Left forelimb (tissue), 1 donor: ENCODE measurements at places on chromosomes 4 and X.

DNA sequence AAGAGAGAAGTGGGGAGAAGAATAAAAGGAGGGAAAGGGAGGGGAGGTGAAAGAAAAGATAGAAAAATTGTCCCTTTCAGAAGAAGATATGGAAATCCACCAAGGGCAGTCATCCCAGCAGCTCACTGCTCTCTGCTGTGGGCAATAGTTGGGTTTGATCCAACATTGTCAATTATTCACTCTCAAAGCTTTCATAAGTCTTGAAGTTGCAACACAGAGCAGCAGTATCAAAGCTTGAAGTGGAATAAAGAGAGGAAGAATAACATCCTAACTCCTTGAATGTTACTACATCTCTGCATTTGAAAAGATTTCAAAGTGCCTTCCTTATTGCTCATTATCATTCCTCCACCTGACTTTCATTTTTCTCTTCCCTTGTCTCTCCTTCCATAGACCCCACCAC lies 62.3 kb upstream of the HHIP start:
- DNase-seq, result no peak

DNA sequence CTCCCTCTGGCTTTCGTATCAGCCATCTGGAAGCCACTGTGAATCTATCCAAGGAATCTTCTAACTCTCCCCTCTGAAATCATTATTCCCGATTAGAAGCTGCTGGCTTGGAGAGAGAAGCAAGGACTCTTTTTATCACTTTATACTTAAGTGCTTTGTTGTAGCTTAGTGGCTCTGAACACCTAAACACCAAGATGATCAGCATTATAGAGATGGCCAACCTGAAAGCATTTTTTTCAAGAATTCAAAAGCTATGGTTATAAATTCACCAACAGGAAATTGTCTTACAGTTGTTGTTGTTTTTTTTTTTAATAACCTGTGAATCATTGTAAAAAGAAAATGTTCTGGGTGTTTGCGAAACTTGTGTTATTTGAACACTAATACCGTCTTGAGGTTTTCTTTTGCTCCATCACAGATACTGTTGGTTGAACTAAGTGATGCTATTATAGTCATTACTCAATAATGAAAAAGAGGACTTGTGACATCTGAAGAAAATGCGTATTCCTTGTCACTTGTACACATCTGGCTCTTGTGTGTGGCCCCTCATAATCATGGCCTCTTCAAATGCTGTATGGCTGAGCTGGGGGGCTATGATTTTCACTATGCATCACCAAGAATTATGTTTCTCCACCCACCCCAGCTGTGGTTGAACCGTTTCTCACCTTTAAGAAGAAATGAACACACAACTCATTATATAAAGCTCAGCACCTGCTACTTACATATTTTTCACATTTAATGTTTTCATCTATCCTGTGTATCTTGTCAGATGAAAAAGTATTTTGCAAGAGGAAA lies 11.8 kb upstream of the SMIM43 start:
- no peak for DNase-seq

DNA sequence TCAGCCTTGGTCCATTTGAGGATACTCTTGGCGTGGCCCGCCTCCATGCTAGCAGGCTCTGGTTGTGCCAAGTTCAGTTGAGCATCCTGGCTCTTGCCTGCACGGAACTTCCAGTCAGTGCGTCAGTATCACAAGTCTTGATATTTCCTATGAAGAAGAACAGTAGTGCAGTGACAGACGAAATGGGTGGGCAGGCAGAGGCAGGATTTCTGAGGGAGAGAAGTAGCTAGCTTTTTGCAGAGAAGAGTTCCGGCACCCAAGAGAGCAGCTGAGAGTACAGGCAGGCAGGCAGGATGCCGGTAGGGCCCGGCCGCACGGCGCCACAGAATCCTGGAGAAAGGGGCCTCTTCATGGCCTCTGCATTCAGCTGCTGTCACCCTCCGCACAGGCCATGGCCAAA lies 56.1 kb upstream of the MSANTD1 start:
- DNase-seq, result no peak

GRCh38 chr4:165628572-165628971 lies 244.5 kb upstream of the TLL1 start:
- no peak for DNase-seq

DNA sequence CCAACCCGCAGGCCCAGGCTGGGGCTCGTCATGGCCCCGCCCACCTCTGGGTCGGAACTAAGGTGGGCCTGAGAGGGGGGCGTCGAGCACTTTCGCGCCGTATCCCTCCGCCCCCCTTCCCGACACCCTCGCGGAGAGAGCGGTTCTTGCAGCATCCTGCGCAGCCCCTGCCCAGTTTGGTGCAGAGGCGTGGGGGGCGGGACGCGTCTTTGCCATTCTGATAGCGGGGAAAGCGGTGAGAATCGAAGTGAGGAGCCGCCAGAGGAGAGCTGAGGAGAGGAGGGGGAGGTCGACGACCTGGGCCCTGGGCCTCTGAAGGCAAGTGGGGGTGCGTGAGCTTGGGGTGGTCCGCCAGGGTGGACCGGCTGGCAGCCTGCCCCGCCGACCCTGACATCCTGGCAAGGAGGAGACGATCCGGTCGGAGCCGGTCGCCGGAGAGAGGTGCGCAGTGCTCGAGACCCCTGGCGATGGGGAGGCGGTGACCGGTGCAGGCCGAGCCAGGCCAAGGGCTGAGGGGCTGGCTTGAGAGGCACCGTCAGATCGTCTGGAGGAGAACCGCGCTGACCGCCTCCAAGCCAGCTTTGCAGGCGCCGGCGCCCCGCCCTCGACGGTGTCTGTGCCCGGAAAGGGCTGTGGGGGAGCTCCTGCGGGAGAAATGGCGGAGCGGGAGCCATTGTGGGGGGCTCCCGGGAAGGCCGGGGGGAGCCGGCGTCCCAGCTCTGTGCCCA lies 25.5 kb downstream of the GPRASP3 start:
- DNase-seq, result peak; percentile 73

GRCh38 chr4:22869235-22869634 lies 176.5 kb downstream of the GBA3 start:
- no peak for DNase-seq

GRCh38 chrX:155755706-155756337 lies 125.3 kb upstream of the VAMP7 start:
- no peak for DNase-seq

DNA sequence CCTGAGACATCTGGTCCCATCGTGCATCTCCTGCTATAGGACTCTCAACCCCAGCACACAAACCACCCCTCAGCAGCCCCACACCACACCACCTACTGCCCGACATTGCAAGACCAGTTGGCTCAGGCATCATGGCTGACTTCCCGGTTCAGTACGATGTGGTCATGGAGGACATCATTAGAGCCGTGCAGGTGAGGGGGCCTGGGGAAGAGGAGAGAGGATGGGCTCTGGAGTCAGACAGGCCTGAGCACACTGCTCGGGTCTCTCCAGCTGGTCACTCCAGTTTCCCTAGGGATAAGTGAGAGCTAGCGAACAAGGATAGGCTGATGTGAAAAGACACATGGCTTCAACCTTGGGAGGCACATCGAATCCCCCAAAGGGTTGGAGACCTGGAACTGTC lies 17.2 kb downstream of the MAGED2 start:
- DNase-seq, result no peak

DNA sequence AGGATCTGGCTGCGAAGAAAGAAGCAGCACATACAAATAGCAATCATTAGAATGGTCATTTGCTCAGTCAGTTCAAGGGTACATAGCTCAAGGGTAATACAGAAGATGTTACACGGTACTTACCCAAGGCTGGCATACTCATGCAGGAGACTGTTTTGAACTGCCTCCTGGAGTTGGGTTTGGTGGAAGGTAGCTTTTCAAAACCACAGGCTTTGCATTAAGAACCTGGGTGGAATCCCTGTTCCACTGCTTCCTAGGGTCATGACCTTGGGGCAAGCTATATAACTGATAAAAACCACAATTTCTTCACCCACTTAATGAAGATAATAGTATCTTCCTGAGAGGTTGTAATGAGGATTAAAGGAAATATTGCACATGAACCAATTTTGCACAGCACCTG lies 36.5 kb downstream of the TBC1D9 start:
- DNase-seq, result no peak

DNA sequence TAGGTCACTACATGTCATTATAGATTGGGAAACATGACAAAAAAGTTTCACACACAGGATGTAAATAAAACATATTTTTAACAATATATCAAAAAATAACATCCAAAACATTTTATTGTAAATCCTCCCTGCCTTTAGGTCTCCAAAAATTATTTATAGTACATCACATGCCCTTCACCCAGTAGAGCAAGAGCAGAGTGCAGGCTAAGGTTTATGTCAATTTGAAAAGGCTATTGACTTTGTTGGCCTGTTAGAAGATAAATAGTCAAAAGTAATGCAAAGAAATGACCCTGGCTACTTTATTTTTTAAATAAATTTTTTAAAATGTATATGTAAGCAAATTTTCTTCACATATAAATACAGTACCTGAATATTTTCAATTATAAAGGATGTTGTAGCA lies 983.7 kb downstream of the RAB28 start:
- DNase-seq, result no peak

- DNase-seq, result no peak
Measured at GRCh38 chr4:113637823-113638561, 123.5 kb downstream of the CAMK2D start.

DNA sequence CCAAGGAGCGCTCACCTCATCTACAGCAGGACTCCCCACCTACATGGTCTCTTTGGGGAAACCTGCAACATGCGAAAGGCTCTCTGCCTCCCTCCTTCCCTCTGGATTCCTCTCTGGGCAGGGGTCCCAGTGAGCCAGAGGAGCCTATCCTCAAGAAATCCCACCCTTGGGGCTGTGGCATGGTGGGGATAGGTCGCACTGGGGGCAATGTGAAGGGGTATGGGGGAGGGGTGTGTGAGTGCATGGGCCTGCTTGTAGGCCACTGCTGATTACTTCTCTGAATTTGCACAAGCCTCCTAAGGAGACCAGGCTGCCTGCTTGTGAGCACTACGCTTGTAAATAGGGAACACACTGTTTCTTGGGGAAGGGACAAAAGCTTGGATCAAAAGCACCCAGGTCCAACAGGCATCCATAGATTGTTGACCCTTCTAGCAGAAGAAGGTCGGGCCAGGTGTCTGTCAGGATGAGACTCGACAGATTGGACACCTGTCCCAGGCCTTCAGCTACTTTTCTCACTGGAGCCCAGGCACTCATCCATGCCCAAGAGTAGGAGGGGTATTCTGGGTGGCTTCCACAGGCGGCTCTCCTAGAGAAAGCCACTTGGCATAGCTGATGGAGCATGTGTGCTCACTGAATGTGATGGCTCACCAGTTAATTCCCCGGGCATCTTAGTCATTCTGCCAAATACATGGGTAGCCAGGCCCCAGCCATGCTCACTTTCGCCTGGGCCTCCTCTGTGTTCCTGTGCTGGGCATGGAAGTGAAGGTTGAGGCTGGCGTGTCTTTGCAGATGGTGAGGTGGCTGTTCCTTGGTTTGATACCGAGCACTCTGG lies 75.0 kb downstream of the NBDY start:
- DNase-seq, result no peak

- DNase-seq, result no peak
Measured at GRCh38 chrX:133776072-133776471, 209.3 kb downstream of the GPC3 start.

- DNase-seq, result no peak
Measured at GRCh38 chr4:122156819-122157218, 4.7 kb downstream of the BLTP1 start.

- no peak for DNase-seq
Measured at GRCh38 chr4:138275963-138276621, 33.9 kb upstream of the SLC7A11 start.

DNA sequence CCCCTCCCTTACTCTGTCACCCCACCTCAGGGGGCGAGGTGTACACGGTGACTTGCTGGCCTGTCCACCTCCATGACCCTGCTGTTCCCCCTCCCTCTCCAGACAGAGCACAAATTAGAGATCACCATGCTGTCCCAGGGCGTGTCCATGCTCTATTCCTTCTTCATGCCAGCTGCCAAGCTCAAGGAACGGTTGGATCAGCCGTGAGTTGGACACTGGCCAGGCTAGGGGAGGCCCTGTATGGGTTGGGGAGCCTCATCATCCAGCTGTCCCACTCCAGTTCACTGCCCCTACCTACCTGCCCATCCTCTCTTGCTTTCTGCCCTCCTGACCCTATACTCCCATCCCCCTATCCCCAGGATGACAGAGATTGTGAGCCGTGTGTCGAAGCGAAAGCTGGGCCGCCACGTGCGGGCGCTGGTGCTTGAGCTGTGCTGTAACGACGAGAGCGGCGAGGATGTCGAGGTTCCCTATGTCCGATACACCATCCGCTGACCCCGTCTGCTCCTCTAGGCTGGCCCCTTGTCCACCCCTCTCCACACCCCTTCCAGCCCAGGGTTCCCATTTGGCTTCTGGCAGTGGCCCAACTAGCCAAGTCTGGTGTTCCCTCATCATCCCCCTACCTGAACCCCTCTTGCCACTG lies 3.9 kb upstream of the CDK16 start:
- DNase-seq, result no peak

DNA sequence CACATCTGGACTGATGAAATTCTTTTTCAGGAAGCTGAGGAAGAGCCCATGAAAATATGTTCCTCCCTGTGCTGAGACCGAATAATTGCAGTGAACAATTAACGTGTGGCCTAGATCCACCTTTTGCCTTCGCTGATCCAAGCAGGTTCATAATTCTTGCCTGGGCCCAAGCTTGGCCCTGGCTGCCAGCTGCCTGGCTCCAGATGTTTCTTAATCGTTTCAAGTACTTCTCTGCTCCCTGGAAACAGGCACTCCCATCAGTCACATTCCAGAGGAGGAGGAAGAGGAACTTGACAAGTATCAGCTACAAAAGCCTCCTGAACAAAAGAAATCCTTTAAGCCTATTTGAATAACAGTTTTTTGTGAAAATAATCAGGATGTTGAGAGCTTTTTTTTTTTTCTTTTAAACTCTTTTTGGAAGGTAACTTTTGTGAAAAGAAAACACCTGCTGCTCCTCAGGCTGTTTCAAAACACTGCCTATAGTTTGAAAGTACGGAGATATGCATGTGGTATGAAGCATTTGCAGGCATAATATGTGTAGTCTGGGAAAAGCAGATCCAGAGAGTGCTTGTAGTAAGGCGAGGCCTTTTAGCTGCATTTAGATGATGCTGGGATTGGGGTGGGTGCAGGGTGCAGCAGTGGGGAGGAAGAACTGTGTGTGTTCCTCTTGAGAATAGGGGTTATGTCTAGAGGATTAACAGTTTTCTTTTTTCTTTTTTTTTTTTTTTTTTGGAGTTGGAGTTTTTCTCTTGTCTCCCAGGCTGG lies 154.4 kb downstream of the PTTG2 start:
- DNase-seq, result no peak

- DNase-seq, result no peak
Measured at GRCh38 chr4:89277412-89277811, 30.2 kb downstream of the GPRIN3 start.

- DNase-seq, result no peak
Measured at GRCh38 chr4:136713140-136713539, 819.2 kb downstream of the PCDH18 start.

GRCh38 chr4:91099666-91100065 lies 972.5 kb downstream of the CCSER1 start:
- DNase-seq, result no peak

- no peak for DNase-seq
Measured at GRCh38 chr4:137541181-137541580, 8.9 kb upstream of the PCDH18 start.
